ENCODE measurements at places on chromosomes 3 and 15.

GRCh38 chr3:183808355-183808754 lies 17.0 kb downstream of the MAP6D1 start:
- no peak for DNase-seq

DNA sequence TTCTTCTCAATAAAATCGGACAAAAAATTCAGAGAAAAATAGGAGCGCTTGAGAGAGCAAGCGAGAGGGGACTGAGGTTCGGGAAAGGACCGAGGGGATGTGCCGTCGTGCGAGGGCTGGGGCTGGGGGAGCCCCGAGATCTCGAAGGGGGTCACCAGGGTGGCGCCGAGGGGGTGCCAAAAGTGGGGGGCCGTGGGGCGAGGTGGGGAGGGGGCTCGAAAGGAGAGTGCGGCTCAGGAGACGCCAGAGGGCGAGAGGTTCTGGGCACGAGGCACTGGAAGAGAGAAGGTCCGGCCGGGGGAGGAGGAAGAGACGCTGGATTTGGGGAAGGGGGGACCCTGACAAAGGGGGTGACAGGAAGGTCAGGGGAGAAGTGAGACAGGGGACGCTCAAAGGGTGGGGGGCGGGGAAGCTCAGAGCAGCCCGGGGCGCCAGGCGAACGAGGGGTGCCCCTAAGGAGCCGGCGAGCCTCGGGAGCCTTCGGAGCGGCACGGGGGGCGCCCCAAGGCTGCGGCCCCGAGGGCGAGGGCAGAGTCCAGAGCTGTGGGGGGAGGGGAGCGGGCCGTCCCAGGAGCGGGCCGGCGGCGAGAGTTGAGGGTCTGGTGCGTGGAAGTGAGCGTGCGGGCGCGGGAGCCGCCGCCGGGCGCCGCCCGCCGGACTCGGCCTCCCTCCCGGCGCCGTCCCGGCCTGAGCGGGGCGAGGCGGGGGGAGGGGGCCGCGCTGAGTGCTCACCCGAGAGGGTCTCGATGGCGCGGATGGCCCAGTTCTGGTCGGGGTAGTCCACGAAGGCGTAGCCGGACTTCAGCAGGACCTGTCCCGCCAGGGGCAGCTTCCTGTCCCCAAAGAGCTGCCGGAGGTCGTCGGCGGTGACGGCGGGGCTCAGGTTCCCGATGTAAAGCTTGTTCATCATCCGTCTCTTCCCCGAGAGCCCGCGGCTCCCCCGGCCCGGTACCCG lies 514 bp downstream of the IGF2BP2 start:
- no peak for DNase-seq

DNA sequence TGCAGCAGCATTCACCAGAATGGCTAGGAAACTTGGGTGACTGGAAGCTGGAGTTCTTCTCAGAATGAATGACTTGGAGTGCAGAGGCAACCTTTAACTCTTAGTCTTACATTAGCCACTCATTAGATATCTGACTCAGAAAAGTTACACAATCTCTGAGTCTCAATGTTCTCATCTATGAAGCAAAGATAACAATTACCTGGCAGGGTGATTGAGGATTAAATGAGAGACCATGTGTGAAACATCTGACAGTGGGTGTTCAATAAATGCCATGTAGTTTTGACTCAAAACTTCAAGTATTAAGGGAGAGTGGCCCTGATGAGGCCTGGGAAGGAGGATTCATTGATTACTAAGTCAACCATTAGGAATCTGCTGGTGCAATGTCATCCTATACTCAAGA lies 48.3 kb downstream of the MRPL3 start:
- DNase-seq, result no peak

DNA sequence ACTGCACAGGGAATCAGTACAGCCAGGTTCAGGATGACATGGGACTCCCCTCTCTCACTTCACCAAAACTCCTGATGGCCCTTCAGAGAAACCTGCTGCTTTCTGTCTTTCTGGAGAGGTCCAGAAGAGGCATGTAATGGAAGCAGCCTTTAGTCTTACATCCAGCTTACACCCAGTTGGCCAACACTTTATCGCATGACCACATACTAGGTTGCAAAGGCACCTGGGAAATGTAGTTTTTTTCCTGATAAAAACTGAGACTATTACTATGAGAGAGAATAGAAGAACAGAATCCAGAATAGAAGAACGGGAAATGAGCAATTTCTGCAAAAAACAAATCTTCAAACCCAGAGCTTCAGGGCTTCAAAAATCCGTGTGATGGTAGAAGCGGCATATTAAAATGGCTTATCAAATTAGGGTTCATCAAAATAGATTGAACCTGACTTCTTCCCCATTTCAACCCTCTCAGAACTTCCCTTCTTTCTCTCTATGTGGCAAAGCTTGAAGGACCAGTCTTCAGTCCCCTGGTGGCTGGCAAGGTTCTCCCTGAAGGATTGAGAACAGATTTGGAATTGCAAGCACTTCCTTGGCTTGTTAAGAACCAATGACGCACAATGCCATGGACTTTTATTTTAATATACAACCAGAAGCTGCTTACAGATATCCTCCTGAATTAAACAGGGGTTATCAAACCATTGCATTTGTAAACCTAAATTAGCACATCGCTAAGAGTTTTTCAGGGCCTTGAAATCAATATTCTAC lies 34.4 kb downstream of the CORO2B start:
- DNase-seq, result no peak

- no peak for DNase-seq
These were observed 7.9 kb downstream of the POPDC2 start for GRCh38 chr3:119652306-119653033.

DNA sequence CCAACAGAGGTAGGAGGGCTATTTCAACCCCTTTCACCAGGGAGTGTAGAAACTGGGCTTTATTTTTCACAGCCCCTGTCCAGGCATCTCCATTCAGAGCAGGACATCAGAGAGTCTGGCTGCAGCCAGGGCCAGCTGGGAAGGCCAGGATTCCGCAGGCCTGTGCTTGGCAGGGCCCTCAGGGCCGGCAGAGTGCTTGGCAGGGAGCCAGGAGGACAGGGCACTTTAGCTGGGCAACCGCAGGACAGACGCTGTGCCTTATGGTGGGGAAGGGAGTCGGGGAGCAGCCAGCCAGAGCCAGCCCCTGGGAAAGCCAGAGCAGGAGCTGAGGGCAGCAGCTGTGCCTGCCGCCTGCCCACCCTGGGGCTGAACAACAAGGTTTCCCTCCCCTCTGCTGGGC lies 34.5 kb upstream of the IQCF6 start:
- DNase-seq, result no peak

DNA sequence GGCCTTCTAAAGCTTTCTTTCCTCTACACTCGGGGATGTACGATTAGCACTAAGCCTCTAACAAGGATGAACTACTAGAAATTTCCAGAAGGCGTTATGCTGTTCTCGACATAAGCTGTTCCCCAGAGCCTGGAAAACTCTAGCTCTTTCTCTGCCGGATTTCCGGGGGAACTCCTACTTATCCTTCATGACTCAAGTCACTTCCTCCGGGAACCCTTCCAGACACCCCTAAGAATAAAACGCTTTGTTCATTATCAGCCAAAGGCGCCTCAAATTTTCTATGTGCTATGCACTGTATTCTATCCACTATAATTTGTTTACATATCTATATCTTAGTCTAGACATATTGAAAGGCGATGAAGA lies 455 bp upstream of the SNAP23 start:
- DNase-seq, result no peak

DNA sequence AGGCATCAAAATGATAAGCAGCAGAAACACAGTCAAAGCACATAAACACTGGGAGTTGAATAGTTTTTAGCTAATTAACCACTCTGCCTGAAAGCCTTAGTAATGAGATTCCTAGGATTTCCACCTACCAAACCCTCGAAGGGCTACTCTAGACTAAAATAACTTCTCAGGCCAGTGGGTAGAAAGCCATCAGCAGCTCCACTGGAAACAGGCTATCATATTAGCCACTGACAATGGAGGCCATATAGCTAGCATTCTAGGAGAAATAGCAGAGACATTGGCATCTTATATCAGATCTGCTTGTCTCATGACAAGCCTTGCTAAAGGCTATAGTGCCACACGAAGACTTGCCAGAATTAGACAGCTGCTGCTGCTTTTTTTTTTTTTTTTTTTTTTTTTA lies 4.5 kb upstream of the CAPN3 start:
- no peak for DNase-seq

- no peak for DNase-seq
These were observed 148.4 kb downstream of the TNIK start for GRCh38 chr3:171311784-171312183.

DNA sequence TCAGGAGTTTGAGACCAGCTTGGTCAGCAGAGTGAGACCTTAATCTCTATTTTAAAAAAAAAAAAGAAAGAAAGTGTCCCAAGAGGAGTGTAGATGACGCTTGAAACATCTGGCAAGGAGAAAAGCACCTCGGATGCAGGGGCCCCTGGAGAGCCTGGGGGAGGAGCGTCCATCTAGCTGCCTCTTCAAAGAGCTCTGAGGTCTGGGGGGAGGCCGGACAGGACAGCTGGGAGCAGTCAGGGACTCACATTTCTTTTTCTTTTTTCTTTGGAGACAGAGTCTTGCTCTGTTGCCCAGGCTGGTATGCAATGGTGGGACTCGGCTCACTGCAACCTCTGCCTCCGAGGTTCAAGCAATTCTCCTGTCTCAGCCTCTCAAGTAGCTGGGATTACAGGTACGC lies 3.3 kb upstream of the IDH2 start:
- no peak for DNase-seq

- DNase-seq, result no peak
These were observed 96.0 kb upstream of the FAM174B start for GRCh38 chr15:92751528-92751927.

- no peak for DNase-seq
These were observed 315.6 kb upstream of the THBS1 start for GRCh38 chr15:39265261-39265660.

DNA sequence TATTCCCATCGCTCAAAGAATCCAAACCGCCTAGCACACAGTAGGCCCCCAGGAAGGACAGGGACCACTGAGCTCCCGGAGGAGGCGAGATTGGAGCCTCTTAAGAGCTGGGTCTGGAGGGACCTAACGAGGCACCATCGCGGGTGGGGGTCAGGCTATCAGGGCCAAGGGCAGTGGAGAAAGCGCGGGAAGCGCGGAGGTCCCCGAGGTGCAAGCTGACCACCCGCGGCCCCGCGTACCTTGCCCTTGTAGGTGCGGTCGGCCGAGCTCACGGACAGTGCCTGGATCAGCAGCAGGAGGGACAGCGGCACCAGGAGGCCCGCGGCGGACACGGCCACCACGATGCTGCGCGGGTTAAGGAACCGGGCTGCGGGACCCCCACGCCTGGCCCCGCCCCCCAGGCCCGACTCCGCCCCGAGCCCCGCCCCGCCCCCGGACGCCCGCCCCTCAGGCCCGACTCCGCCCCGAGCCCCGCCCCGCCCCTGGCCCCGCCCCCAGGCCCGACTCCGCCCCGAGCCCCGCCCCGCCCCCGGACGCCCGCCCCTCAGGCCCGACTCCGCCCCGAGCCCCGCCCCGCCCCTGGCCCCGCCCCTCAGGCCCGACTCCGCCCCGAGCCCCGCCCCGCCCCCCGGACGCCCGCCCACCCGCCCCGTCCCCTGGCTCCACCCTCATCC lies 3.9 kb downstream of the ZDHHC19 start:
- no peak for DNase-seq

Data from activated CD4-positive, alpha-beta T cell treated with anti-CD3 and anti-CD28 coated beads, Interleukin-2, amount 50 U/mL, for 24 hours (primary cell).